Thoracic aorta (tissue), 2 donors: ENCODE measurements at places on chromosomes 6 and 20.

DNA sequence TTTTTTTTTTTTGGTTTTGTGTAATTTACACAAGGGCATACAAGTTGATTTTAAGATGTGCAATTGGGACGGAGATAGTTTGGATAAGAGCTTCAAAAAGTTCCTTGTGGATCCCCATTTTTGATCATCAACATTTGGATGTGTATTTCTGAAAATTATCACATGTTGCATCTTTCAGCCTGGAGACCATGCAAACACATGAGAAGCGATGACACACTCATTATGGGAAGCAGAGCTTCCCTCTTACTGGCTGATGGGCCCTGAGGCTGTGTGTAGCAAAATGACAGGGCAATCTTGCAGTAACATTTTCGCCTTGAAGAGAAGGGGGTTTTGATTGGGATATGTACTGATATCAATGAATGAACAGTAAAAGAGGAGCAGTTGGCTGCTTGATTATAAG lies 22.0 kb upstream of the RIPK1 start:
- H3K36me3 ChIP-seq = no peaks in the 10 kb centered on the region
- no peak overlapping the region for H3K4me3 ChIP-seq
- no peak overlapping the region for H3K27ac ChIP-seq
- H3K27me3 ChIP-seq = no peaks in the 10 kb centered on the region
- no peak for DNase-seq

DNA sequence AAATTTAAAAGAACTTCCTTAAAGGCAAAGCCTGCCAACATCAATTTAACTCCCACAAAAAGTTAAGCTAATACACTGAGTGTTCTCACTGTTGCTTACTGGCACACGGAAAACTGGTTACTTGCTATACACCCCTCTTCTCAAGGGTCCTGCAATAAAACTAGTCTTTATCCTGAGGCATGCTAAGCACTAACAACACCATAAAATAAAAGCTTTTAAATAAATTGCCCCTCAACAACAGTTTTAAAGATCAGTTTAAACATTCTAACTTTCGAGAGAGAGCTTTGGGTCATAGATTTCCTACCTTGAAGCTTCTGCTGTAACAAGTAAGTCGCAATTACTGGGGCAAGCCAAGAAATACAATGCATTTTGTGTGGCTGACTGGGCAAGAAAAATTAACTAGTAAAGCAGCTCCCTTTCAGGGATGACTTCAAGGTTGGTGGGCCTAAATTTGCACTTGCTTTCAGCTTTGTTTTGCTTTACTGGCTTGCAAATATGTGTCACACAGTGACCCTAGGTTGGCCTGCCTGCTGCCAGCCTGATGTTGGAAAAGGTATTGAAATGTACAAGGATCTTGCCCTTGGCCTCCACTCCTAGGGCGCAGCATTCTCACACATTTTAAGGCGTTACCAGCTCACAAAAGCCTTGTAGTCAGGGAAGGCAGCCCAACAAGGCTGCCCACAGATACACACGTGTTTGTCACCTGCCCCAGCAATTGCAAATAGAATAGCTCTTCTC lies 4.0 kb upstream of the HEY2 start:
- no peaks in the 10 kb centered on the region for H3K36me3 ChIP-seq
- H3K4me1 ChIP-seq = peaks cover 7% of the 10 kb centered on the region
- peak overlapping the region; percentile 99 for H3K27ac ChIP-seq
- no peak for DNase-seq
- peak overlapping the region; percentile 98 for H3K4me3 ChIP-seq
- H3K27me3 ChIP-seq = no peaks in the 10 kb centered on the region

DNA sequence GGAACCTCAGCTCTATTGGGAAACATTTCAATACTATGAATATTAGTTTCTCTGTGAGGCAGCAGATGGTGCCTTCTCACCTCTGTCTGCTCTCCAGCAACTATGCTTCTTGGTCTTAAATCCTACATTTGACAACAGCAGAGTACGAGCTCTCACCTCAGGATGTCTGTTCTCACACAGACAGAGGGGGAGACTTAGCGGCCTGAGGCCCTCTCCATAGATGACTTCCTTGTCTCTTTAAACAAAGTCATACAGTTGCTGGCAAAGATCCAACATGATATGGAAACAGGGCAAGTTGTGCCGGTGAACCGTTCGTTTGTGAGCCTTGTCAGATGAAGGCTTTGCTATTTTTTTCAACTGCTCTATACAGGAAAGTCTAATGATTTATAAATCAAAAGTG lies 43.7 kb upstream of the GABRR1 start:
- no peaks in the 10 kb centered on the region for H3K27me3 ChIP-seq
- no peaks in the 10 kb centered on the region for H3K36me3 ChIP-seq
- H3K27ac ChIP-seq = no peak overlapping the region
- no peaks in the 10 kb centered on the region for H3K4me1 ChIP-seq

- H3K4me1 ChIP-seq = no peaks in the 10 kb centered on the region
- no peak overlapping the region for H3K27ac ChIP-seq
- no peak overlapping the region for H3K4me3 ChIP-seq
- H3K36me3 ChIP-seq = no peaks in the 10 kb centered on the region
- DNase-seq = no peak
- no peaks in the 10 kb centered on the region for H3K27me3 ChIP-seq
Observed at GRCh38 chr6:39068391-39068790, 19.8 kb downstream of the GLP1R start.

DNA sequence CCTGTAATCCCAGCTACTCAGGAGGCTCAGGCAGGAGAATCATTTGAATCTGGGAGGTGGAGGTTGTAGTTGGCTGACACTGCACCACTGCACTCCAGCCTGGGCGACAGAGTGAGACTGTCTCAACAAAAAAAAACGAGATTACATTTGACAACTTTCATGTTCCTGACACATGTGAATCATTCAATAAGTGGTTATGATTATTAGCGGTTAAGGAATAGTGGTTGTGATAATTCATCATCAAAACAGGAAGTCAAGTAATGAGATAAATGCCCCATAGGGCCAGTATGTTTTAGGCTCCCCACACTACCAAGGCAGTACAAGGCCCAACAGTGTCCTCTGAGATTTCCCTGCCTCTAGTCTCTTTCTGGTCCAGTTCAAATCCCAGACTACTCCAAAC lies 2.5 kb downstream of the HDDC2 start:
- DNase-seq = no peak
- no peak overlapping the region for H3K4me3 ChIP-seq
- H3K27ac ChIP-seq = no peak overlapping the region
- H3K4me1 ChIP-seq = peaks cover 38% of the 10 kb centered on the region
- peaks cover 7% of the 10 kb centered on the region for H3K36me3 ChIP-seq

GRCh38 chr6:125747589-125748405 lies 1.6 kb upstream of the HEY2 start:
- no peak for DNase-seq
- H3K27me3 ChIP-seq = no peaks in the 10 kb centered on the region
- H3K36me3 ChIP-seq = no peaks in the 10 kb centered on the region
- H3K4me1 ChIP-seq = peaks cover 23% of the 10 kb centered on the region

- no peaks in the 10 kb centered on the region for H3K27me3 ChIP-seq
- DNase-seq = no peak
- no peak overlapping the region for H3K27ac ChIP-seq
- H3K4me1 ChIP-seq = no peaks in the 10 kb centered on the region
Observed at GRCh38 chr20:25285091-25285647, 37.3 kb downstream of the PYGB start.
